ENCODE measurements at places on chromosomes 1 and 21.
A peak's percentile ranks its signal among the peaks of the same experiment; 100 is the strongest.

DNA sequence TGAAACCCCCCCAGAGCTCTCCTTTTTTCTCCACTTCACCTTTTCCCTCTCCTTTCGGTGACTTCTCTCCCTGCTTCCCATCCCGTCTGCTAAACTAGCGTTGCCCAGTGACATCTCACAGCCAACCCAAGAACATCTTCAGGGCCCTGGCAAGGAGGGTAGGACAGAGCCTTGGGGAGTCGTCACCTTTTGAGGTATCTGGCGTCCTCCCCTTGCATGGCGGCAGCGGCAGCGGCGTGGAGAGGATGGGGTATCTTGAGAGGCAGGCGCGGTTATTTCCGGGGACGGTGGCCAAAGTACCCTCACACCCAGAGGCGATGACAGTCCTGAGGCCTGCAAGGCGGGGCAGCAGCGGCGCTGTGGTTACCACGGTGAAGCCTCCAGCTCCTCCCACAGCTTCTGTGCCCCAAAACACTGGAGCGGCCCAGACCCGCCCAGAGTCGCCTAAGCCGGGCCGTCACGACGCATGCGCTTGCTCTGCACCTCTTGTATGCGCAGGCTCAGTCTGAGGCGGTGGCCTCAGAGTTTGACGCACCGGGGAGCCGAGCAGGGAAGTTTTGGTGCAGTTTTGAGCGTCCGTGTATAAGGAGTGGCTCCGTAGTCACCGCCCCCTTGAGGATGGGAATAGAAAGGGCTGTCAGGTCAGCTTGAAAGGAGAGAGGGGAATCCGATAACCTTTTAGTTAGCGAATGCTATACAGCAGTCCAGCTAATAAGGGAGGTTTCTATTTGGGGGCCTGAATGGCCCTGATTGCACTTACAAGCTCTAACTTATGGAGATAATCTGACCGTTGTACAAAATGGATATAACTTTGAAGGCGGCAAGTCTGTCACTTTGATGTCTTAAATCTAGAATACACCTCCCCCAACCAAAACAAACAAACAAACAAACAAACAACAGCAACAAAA, at the start of gene KIFAP3:
TSS of gene KIFAP3 (minus strand) at position 446 of the 908 bp plus-strand sequence. CDS start at position 218, 228 bp downstream.
- peak; percentile 97 for DNase-seq

DNA sequence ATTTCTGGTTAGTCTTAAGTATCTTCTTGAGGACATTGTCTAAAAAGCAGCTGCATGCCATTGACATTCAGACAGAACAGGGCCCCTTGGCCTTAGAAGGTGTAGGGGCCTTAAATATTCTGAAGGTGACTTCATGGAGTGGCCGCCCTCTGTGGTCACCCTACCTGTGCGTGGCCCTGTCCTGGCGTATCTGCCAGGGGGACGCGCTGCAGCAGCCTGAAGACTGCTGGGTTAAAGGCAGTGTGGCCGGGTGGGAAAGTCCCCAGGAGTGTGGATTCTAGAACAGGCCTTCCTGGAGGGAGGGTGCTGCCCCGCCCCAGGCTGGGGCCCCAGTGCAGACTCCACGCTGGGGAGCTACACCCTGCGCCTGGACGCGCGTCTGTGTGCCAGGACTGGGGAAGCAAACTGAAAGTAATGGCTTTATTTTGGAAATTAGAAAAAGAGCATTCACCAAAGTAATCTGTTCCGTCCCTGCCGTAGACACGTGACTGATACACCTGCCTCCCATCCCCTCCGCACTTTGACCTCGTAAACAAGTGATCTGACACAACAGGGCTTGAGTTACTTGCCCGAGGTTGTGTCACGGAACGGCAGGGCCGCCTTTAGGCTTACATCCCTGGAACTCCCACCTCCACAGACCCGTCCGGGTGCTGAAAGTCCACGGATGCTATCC, 1.8 kb downstream of the AGPAT3 start:
- peak; percentile 61 for DNase-seq

- no peak for DNase-seq
These were observed 16.3 kb downstream of the SOX13 start for GRCh38 chr1:204089044-204089751.

DNA sequence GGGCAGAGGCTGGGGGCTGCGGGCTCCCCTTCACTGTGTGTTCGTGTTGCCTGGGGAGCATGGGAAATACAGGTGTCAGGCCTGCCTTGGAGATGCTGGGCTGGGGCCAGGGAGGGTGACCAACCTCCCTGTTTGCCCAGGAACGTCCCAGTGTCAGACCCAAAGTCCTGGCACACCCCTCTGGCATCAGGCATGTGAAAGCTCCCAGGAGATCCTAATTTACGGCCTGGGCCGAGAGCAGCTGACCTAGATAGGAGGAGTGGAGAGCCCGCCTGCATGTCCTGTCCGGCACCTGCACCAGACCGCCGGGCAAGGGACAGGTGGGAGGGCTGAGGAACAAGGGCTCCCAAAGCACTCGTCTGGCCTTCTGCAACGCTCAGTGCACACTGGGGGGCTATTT, 124.8 kb downstream of the PRDM16 start:
- no peak for DNase-seq

DNA sequence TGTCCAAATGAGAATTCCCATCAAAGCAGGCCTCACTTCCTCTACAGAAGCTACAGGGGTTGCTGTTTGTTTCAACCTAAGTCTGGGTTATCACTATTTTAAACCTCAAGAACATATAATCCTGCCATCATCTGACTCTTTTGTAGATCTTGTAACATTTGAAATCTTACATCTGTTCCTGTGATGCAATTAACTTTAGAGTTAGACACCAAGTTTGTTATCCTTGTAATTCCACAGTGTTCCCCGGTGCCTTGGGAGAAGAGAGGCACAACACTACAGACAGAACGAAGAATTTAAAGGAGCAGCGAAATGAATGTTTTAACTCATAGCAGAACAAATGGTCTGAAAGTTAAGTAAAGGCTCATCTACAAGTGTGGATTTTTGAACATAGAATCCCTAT, 116.1 kb downstream of the UCHL5 start:
- DNase-seq: no peak

DNA sequence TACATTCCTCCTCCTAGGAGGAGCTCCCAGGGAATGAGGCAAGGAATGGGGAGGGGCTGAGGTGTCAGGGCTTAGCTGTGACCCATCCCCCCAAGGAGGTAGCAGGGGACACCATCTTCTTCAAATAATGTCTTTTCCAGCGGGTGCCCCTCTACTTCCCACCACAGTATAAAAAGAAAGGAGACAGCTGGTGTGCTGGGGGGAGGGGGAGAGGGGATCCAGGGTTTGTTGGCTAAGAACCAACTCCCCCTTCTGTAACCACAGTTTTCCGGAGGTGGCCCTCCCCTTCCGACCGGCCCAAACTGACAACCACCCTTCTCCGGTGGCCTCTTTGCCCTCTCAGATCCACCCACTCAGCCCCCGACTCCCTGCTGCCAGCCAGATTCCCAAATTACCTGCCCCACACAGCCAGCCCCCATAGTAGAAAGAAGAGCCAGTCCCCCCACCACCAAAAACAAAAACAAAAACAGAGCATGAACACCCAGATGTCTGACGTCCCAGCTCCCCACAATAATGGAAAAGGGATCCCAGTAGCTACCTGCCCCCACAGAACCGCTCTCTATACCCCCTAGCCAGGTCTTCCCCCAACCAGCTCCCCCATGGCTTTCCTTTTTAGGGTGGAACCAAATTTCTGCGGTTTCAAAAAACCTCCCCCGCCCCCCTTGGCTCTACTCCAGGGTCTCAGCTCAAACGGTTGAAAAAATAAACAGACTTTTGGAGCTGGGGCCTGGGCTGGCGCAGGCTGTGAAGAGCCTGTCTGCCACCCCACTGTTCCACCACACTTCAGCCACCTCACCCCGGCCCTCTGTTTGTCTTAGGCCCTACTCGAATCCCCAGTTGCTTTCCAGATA, 2.1 kb downstream of the ARHGEF2 start:
- peak; percentile 59 for DNase-seq

DNA sequence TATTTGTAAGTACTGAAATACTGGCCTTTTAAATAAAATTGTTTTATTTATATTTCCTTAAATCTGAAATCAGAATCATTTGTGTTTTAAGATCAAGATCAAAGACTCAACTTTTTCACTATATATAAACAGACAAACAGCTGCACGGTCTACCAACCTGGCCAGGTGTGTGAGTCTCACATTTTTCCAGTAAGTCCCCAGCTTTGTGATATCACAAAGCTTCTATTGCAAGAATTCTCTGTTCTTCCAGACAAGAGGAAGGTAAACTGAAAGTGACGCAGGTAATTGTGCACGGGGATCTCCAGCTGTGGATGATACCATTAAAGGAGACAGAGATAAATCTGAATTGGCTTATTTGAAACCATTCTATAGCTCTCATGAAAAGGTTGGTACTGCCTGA, 41.2 kb upstream of the CYP2J2 start:
- no peak for DNase-seq

GRCh38 chr1:109564194-109564878, 15.9 kb downstream of the GNAI3 start:
- no peak for DNase-seq

- DNase-seq: no peak
These were observed 40.7 kb downstream of the CD2 start for GRCh38 chr1:116794804-116795481.

DNA sequence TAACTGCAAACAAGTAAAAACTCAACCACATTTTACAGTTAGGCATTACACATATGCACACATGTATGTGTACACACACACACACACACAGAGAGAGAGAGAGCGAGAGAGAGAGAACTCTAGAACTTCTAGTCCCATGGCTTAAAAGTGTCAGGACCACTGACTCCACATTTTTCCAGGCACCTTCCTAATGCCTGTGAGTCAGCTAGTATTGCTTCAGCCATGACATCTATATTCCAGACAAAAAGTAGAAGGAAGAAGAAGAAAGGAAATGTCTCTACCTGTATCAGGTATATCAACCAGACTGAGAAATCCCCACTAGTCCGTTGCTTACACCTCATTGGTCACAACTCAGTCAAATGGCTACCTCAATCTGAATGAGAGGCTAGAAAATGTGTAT, 31.9 kb upstream of the TACSTD2 start:
- DNase-seq: no peak

DNA sequence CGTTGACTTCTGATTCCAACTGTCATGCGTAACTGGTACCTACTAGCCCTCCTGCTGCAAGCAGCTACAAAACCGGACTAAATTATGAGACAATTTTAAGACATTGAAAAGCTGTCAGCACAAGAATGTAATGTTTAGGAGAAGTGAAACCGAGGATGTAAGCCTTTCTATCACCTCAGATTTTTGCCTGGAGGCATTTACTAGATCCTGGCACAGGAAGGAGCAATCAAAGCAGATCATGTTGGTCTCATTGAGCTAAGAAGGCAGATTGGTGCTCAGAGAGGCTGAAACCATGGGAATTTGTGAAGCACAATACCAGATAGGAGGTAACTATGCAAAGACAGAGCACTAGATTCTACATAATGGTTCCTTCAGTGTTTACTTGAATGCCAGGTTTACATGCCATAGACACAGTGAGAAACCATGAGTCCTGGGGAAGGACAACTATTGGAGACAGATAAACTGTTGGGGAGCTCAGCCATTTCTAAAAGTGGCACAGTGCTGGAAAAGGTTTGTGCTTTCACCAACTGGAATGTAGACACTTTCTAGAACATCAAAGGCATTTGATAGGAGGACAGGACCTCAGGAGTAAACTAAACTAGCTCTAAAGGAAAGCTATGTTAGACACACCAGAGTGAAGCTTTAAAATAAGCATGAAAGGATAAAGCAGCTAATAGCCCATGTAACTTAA, 179.4 kb downstream of the LYPLAL1 start:
- no peak for DNase-seq

DNA sequence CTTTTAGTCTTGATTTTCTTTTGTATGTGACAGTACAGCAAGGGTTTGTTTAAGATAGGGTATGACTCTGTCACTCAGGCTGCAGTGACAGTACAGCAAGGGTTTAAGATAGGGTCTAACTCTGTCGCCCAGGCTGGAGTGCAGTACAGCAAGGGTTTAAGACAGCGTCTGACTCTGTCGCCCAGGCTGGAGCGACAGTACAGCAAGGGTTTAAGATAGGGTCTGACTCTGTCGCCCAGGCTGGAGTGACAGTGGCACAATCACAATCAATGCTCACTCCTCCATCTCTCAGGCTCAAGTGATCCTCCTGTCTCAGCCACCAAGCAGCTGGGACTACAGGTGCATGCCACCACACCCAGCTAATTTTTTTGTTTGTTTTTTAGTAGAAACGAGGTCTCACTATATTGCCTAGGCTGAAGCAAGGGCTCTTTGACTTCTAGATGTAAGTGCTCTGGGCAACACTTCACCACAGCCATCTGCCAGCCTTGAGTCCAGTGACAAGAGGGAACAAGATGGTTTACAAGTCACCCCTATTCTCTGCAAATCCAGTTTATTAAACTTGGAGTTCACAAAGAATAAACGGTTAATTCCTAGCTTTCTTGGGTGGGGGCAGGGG, 965 bp upstream of the SH2D5 start:
- no peak for DNase-seq

- DNase-seq: no peak
These were observed 118.8 kb downstream of the RNF220 start for GRCh38 chr1:44523593-44524591.

- DNase-seq: peak; percentile 21
These were observed 458 bp downstream of the CRABP2 start for GRCh38 chr1:156704930-156705320.

- no peak for DNase-seq
These were observed 51.7 kb downstream of the ABCA4 start for GRCh38 chr1:94068999-94069918.

DNA sequence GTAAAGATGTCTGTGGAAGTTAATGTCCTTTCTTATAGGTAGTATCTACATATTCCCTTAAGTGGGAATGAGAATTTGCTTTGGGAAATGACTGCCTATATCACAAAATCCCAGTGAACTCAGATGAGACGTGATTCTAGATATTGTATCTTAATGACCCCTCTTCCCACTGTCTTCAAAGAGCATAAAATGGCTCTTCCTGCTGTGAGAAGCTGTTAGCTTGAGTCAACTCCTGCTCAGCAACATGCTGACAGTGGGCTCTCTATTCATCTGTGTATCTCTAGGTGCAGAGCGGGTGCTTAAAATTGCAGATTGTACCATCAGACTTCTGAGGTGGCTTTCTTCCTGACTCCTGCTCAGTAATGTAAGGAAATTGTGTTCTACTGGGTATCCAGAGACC, 100.6 kb downstream of the SPAG17 start:
- no peak for DNase-seq

DNA sequence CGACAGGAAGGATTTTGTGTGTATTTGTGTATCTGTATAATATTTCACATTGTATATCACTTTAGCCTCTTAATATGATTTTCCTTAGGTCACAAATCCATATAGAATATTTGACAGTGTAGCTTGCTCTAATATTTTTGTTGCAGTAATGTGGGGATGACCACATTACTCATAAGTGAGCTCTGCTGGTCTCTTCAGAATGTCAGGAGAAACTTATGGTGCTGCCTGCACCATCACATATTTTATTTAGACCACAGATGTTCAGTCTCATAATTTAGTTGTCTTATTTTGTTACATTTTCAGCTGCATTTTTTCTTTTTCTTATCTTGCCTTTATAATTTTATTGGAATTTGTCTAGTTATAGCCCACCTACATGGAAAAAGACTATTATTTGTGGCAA, 205.3 kb downstream of the PBX1 start:
- DNase-seq: no peak

DNA sequence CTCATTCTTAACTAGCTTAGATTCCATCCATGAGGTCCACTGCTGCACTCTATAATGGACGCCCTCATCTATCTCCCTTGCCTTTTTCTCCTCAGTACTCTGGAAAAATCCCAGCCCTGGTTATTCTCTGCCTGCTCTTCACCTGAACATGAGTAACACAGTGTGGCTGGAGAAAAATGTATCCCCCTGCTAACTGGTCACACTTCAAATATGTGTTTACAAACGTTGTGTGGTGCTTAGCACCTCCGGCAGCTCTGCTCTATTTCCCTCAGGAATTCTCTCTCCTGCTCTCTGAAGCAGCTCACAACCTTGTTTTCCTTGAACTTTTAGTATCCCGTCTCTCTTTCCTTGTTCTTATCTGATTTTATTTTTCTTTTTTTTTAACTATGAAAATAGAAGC, 4.1 kb downstream of the SCCPDH start:
- DNase-seq: no peak

All from activated CD4-positive, alpha-beta memory T cell treated with anti-CD3 and anti-CD28 coated beads, Interleukin-2, amount 10 ng/mL, durations not matched to agents 7 days and 5 days (primary cell).